ENCODE measurements at places on chromosomes 16 and 17.

GRCh38 chr17:68581863-68582645, 19.1 kb downstream of the FAM20A start:
- DNase-seq: no peak

DNA sequence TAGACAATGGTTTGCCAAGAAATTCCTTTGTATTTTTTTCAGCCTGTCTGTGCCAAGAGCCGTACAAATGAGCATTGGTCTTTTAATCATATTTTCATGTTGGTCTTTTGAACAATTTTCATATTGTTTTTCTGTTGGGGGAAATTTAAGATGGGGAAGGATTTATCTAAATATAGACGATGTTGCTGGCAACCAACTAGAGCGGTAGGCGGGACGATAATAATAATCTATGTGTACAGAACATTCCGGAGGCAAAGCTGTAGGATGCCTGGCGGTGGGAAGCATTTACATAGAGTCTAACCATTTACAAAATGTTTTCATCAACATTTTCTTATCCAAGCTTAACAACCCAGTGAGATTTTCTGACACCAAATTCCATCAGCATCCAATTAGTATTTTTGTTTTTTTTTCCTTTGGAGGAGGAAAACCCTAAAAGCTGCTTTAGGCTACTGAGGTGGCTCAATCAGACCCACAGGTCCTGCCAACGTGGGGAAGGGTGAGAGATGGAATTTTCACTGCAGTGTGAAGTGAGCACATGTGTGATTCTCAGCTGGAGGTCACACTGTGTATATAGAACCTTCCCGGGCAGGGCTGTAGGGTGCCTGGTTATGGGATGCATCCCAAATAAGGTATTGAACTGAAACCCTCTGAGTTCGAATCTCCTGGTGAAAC, 11.7 kb upstream of the SEC14L1 start:
- DNase-seq: no peak

GRCh38 chr17:78599419-78599818, 22.2 kb upstream of the DNAH17 start:
- DNase-seq: no peak

DNA sequence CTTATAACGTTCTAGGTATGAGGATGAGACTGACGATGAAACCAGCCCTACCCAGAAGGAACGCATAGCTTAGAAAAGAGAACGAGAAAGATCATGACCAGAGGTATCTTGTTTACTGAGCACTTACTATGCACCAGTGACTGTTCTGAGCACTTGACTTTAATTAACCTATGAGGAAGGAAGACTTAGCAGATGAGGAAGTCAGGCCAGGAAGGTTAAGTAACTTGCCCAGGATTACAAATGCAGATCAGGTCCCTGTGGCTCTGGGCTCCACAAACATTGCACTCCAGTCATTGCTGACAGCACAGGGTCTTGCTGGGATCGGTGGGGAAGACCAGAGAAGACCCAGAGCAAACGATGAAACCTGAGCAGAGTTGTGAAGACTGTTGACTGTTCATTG, 7.1 kb downstream of the KRT13 start:
- DNase-seq: no peak

- peak; percentile 91 for DNase-seq
Measured at GRCh38 chr17:44972953-44973352, 4.8 kb upstream of the C1QL1 start.

Measured in HT1080 (cell line).